ENCODE measurements at places on chromosomes 12 and 14. TPM values are rescaled to one million over a fixed set of nuclear protein-coding genes. Genes with fewer than 3 reads are reported as not detected.

DNA sequence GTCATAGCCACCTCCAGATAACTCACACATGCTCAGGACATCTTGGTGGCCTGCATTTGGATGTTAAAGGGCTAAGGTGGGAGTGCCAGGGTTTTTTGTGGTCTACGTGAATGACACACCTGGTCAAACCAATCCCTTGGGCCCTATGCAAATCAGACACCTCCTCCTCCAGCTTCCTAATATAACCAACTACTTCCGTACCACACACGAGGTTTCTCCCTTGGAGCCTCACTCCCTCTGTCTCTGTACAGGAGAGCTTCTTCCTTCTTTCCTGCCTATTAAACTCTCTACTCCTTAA is 19.6 kb downstream of the APOBEC1 start:
- H3K27me3 ChIP-seq, result no peaks in the 10 kb centered on the region
- no peak for DNase-seq
- H3K4me3 ChIP-seq, result no peak overlapping the region
- no peaks in the 10 kb centered on the region for H3K36me3 ChIP-seq

DNA sequence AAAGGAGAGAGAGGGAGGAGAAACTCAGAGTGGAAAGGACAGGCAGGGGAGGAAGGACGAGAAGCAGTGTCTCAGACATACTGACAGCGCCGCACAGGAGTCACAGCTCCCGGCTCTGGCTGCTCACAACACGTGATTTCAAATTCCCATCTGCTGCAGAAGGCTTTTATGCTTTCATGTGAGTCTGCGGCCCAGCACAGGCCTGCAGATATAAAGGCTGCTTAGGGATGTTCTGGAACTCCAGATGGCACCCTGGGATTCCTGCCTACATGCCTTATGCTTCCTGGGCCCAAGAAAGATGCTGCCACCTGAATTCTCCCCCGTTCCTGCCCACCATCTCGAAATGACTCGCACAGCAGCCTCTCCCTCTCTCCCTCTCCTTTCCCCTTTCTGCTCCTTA is 89.6 kb downstream of the NUAK1 start:
- H3K27me3 ChIP-seq, result peaks cover 5% of the 10 kb centered on the region
- H3K4me1 ChIP-seq, result no peaks in the 10 kb centered on the region
- DNase-seq, result peak; percentile 79
- H3K27ac ChIP-seq, result no peak overlapping the region
- no peak overlapping the region for H3K4me3 ChIP-seq

Gene KCNA5
- total RNA-seq, result 2.5 TPM

Gene ADCY4
- total RNA-seq, result 32.9 TPM

DNA sequence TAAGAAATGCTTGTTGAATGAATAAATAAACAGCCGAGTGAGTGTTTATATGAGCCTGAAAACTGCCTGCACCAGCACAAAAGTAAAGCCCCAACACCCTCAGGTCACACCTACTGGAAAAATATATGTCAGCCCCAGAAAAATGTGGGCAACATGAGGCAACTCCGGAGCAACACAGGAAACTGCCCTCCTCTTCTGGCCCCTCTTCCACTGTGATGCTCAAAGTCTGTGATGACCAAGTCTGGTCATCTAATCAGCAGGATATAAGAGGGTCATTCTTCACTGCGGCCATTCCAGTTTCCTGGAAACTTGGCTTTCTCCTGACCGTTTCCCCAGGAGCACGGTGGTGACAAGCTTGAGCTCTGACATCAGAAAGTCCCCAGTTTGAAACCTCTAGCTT is 159.6 kb upstream of the PZP start:
- no peaks in the 10 kb centered on the region for H3K4me1 ChIP-seq
- H3K27ac ChIP-seq, result no peak overlapping the region
- no peaks in the 10 kb centered on the region for H3K36me3 ChIP-seq
- no peak overlapping the region for H3K4me3 ChIP-seq
- H3K27me3 ChIP-seq, result no peaks in the 10 kb centered on the region

- no peak for DNase-seq
- no peak overlapping the region for H3K27ac ChIP-seq
- no peaks in the 10 kb centered on the region for H3K36me3 ChIP-seq
- H3K4me1 ChIP-seq, result peaks cover 6% of the 10 kb centered on the region
- no peak overlapping the region for H3K4me3 ChIP-seq
Measured at GRCh38 chr14:32414808-32415255, 85.7 kb downstream of the AKAP6 start.

Gene SERPINA4
- not detected for total RNA-seq

DNA sequence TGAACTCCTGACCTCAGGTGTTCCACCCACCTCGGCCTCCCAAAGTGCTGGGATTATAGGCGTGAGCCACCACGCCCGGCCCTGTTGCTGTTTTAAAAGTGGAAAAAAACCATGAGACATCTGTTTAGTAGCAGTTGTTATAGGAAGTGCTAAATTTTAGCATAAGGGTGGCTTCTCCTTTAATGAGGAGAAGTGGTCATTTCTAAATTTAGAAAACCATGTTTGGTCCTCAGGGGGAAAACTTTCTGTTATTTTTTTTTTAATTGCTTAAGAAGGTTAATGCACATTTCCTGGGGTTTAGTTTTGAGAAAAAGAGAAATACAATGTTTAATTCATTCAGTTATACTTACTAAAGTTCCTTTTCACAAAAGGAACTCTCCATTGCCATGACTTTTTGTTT is 102.1 kb downstream of the MYRFL start:
- no peak for DNase-seq
- H3K27ac ChIP-seq, result no peak overlapping the region
- no peak overlapping the region for H3K4me3 ChIP-seq
- no peaks in the 10 kb centered on the region for H3K4me1 ChIP-seq
- H3K36me3 ChIP-seq, result no peaks in the 10 kb centered on the region

Gene AKAP3
- 0.83 TPM for total RNA-seq

- peak overlapping the region; percentile 48 for H3K27ac ChIP-seq
- no peak for DNase-seq
- no peaks in the 10 kb centered on the region for H3K27me3 ChIP-seq
- no peak overlapping the region for H3K4me3 ChIP-seq
Measured at GRCh38 chr14:75283833-75284563, 5.4 kb downstream of the FOS start.

- peaks cover 19% of the 10 kb centered on the region for H3K4me1 ChIP-seq
- no peak for DNase-seq
- H3K4me3 ChIP-seq, result no peak overlapping the region
Measured at GRCh38 chr14:65414961-65415589, 2.5 kb downstream of the FUT8 start.

Gene MORN3
- 0.13 TPM for total RNA-seq

- H3K4me1 ChIP-seq, result peaks cover 19% of the 10 kb centered on the region
- no peak for DNase-seq
- no peaks in the 10 kb centered on the region for H3K36me3 ChIP-seq
- no peak overlapping the region for H3K27ac ChIP-seq
- no peak overlapping the region for H3K4me3 ChIP-seq
Measured at GRCh38 chr14:32399920-32400319, 70.8 kb downstream of the AKAP6 start.

- no peak overlapping the region for H3K27ac ChIP-seq
- no peaks in the 10 kb centered on the region for H3K4me1 ChIP-seq
- no peak for DNase-seq
- no peaks in the 10 kb centered on the region for H3K27me3 ChIP-seq
Measured at GRCh38 chr12:28877854-28878253, 271.2 kb upstream of the FAR2 start.

- H3K27me3 ChIP-seq, result no peaks in the 10 kb centered on the region
- H3K4me1 ChIP-seq, result peaks cover 26% of the 10 kb centered on the region
- no peak overlapping the region for H3K4me3 ChIP-seq
- no peak for DNase-seq
Measured at GRCh38 chr14:92696366-92696765, 52.1 kb downstream of the LGMN start.

DNA sequence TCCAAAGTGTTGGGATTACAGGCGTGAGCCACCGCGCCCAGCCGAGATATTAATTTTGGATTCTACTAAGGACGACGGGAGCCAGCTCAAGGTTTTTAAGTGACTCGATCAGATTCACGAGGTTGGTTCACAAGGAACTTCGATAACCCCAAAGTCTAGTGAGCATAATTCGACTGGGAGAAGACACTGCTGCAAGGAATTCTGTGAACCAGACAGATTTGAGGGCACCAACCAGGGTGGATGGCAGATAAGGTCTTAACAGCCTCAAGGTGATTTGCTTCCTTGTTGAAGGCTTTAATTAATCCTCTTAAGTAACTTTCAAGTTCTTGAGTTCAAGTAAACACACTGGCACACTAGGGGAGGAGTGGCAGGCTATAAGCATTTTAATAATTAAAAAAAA is 1.1 kb upstream of the KLHDC2 start:
- DNase-seq, result no peak
- no peaks in the 10 kb centered on the region for H3K27me3 ChIP-seq
- H3K27ac ChIP-seq, result peak overlapping the region; percentile 97

GRCh38 chr14:97178781-97179180 is 381.6 kb downstream of the VRK1 start:
- H3K27ac ChIP-seq, result no peak overlapping the region
- peak; percentile 68 for DNase-seq
- no peaks in the 10 kb centered on the region for H3K4me1 ChIP-seq
- no peaks in the 10 kb centered on the region for H3K27me3 ChIP-seq
- H3K4me3 ChIP-seq, result no peak overlapping the region
- H3K36me3 ChIP-seq, result no peaks in the 10 kb centered on the region

- no peak overlapping the region for H3K27ac ChIP-seq
- no peaks in the 10 kb centered on the region for H3K36me3 ChIP-seq
- DNase-seq, result no peak
- H3K4me3 ChIP-seq, result no peak overlapping the region
Measured at GRCh38 chr12:131882804-131883520, 11.5 kb upstream of the ULK1 start.

All from esophagus muscularis mucosa (tissue), 4 donors.